ENCODE measurements at places on chromosomes 11 and 22. TPM values are rescaled to one million over a fixed set of nuclear protein-coding genes. Genes with fewer than 3 reads are reported as not detected.

GRCh38 chr11:104918113-104918824 lies 20.0 kb upstream of the CASP12 start:
- DNase-seq: no peak

Gene OR8D2
- total RNA-seq: not detected

DNA sequence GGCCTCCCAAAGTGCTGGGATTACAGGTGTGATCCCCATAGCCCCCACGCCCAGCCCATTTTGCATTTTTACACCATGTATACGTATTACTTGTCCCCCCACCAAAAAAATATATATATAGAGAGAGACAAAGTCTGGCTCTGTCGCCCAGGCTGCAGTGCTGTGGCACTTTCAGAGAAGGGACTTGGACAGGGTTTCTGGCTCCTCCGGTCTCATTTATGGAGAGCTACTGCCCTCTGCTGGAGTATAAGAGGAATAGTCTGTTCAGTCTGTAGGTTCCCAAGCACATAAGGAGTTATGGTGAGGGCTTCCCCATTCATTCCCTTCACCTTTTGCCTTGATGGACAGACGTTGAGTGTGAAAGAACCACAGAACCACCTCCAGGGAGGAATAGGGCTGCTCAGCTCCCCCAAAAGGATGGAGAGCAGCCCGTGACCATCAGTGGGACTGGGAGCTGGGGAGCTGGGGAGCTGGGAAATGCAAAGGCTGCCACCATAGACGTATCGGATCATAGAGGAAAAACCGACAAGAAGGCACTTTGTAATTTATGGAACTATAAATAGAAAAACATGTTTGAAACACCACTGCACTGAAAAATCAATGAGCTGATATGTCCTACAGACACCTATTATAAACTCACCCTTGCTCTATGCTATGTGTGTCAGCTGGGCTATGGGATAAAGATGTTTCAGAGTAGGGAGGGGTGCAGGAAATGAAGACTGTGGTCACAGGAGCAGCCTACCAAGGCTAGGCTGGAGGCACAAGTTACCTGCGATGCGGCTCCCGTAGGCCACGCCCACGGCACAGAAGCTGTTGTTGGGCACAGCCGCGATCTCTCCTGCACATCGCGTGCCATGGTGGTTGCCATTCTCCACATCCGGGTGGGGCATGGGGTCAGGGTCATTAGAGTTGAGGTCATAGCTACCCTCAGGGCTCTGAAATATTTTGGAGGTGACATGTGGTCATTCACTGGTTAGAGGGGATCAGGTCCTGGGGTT lies 5.2 kb downstream of the PCSK7 start:
- DNase-seq: peak; percentile 63

Gene DAGLA
- total RNA-seq: 0.83 TPM

- no peak for DNase-seq
Measured at GRCh38 chr11:44905131-44905866, 45.4 kb downstream of the TP53I11 start.

GRCh38 chr11:8937159-8937558 lies 4.4 kb upstream of the C11orf16 start:
- no peak for DNase-seq

GRCh38 chr11:93844568-93844967 lies 5.8 kb downstream of the VSTM5 start:
- no peak for DNase-seq

GRCh38 chr11:128889657-128890213 lies 1.4 kb upstream of the KCNJ5 start:
- no peak for DNase-seq

DNA sequence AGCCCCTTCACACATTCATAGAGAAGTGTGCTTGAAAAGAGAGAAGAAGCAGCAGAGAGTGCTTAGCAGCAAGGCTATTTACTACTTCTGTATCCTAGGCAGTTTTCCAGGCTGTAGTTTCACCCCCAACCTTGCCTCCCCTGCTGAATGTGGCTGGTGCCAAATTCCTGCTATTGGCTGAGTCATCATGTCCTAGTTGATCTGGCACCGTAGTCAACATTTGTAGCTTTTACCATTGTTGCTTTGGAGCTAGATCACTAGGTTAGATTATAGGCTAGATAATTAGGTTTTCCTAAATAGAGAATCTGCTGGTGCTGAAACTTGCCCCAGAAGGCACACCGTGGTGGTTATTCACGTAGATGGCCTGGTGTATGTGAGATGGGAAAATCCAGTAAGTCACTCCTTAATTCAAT lies 32.7 kb downstream of the ARHGAP42 start:
- DNase-seq: peak; percentile 79

Gene ART1
- not detected for total RNA-seq

DNA sequence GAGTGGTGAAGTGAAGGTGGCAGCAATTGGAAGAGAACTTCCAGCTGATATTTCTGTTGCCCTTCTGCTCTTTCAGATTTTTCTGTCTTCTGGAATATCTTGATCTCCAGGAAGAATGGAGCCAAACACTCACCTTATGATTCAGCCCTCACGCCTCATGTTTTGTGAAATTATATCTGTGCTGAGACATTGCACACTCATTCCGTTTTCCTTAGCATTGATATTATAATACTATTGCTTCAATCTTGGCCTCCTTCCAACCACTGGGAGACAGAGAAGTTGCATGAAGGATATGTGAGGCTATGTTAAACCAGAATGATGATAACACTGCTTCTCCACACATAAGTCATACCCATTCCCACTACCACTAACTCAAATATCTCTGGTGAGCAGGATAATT lies 177.9 kb downstream of the ETS1 start:
- no peak for DNase-seq

Gene LARGE2
- total RNA-seq: not detected

Data from H4 (cell line).